ENCODE measurements at places on chromosomes 2 and 18. TPM values are rescaled to one million over a fixed set of nuclear protein-coding genes. Genes with fewer than 3 reads are reported as not detected.
A peak's percentile ranks its signal among the peaks of the same experiment; 100 is the strongest.

- no peak for DNase-seq
- no peak overlapping the region for H3K4me3 ChIP-seq
- H3K27me3 ChIP-seq = no peaks in the 10 kb centered on the region
- H3K4me1 ChIP-seq = peaks cover 7% of the 10 kb centered on the region
- H3K27ac ChIP-seq = no peak overlapping the region
- H3K36me3 ChIP-seq = no peaks in the 10 kb centered on the region
Observed at GRCh38 chr2:149226790-149227189, 103.6 kb upstream of the LYPD6 start.

DNA sequence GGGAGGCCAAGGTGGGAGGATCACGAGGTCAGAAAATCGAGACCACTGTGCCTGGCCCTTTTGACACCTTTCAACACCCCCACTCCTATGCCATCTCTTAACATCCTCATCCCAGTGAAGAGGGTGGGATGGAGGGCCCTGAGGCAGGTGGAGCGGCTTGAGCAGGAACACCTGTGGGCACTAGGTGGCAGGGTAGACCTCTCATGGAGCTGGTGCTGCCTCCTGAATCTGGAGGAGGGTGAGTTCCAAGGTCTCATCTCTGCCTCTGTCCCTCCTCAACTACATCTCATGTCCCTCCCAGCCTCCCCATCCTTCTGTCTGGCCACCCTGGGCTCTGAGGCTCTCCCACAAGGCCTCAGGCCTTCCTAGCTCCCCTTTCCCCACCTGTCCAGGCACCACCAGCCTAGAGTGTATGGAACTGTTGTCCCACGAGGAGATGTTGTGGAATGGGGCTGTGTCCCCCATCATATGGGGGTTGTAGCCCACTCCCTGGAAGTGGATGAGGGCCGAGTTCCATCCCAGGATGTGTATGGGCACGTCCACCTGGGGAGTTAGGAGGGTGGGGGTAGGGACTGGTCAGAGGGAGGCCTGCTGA lies 17.0 kb upstream of the CRYBA2 start:
- no peak for DNase-seq
- H3K4me1 ChIP-seq = no peaks in the 10 kb centered on the region
- H3K36me3 ChIP-seq = no peaks in the 10 kb centered on the region
- no peak overlapping the region for H3K27ac ChIP-seq
- no peak overlapping the region for H3K4me3 ChIP-seq

FLACC1 gene
- polyA plus RNA-seq = not detected

DNA sequence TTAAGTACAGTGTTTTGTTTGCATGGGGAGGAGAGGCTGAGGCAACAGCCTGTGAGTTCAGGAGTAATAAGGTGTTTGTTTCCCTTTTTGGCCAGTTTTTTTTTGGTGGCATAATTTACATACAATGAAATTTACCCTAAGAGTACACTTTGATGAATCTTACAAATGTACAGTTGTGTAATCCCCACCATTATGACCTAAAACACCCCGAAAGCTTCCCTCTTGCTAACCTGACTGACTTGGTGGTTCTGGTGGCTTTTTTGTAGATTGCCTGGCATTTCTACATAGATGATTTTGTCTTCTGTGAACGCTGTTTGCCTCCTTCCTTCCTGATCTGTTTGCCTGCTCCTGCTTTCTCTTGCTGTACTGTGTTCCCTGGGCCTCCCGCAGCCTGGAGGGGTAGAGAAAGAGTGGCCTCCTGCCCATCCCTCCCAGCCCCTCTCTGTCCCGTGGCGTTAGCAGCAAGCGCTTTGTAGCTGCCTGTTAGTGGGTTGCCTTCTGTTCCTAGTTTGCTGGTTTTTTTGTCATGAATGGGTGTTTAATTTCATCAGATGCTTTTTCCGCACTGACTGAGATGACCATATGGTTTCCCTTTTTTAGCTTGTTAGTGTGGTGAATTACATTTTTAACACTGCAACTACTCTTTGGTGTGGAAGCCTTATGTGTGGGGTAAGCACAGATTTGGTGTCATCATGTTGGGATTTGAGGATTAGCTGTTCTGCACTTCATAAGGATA lies 32.1 kb downstream of the ASAP2 start:
- H3K36me3 ChIP-seq = no peaks in the 10 kb centered on the region
- no peak overlapping the region for H3K4me3 ChIP-seq
- no peaks in the 10 kb centered on the region for H3K27me3 ChIP-seq
- DNase-seq = no peak
- H3K27ac ChIP-seq = peak overlapping the region; percentile 9
- peaks cover 72% of the 10 kb centered on the region for H3K4me1 ChIP-seq

WDR54 gene
- polyA plus RNA-seq = 13.6 TPM

FRZB gene
- polyA plus RNA-seq = 3.7 TPM

SIGLEC15 gene
- polyA plus RNA-seq = 0.46 TPM

GRCh38 chr2:241096979-241097378 lies 5.1 kb downstream of the MTERF4 start:
- no peak overlapping the region for H3K4me3 ChIP-seq
- H3K36me3 ChIP-seq = no peaks in the 10 kb centered on the region
- H3K27me3 ChIP-seq = no peaks in the 10 kb centered on the region
- H3K4me1 ChIP-seq = peaks cover 13% of the 10 kb centered on the region
- H3K27ac ChIP-seq = no peak overlapping the region
